ENCODE measurements at places on chromosomes 2 and 18.

GRCh38 chr2:180848393-180848792, 132.0 kb upstream of the UBE2E3 start:
- no peaks in the 10 kb centered on the region for H3K27me3 ChIP-seq
- H3K27ac ChIP-seq, result no peak overlapping the region
- H3K4me1 ChIP-seq, result no peaks in the 10 kb centered on the region
- H3K4me3 ChIP-seq, result no peak overlapping the region
- H3K36me3 ChIP-seq, result no peaks in the 10 kb centered on the region
- no peak for DNase-seq

DNA sequence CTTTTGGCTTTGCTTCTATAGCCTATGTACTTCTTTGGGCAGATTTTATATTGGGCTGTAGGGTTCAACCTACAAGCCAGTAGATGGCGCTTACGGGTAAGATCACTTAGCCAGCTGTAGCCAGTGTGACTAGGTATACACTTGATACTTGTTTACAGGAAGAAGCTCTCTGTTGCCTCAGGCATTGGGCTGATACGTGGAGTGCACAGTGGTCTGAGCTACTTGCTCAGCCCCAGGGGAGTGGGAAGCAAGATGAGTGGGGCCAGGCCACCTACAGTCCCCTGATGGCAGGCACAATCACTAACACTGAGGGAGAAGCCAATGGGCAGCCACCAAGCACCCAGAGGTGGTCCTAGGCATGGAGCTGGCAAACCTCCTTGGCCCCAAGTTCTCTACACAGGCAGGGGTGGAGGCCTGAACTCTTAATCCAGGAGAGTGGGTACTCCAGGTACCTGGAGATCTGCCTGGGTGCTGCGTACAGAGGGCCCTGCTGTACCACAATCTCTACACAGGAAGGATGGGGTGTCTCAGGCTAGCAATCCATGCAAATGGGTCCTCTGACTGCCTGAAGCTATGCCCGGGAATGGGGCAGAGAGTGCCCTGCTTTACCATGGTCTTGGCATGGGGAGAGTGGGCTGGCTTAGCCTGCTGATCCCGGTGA, 122.2 kb downstream of the NCOA1 start:
- no peak overlapping the region for H3K4me3 ChIP-seq
- no peaks in the 10 kb centered on the region for H3K36me3 ChIP-seq
- peak; percentile 73 for DNase-seq
- H3K4me1 ChIP-seq, result no peaks in the 10 kb centered on the region
- H3K27ac ChIP-seq, result no peak overlapping the region

- H3K27me3 ChIP-seq, result no peaks in the 10 kb centered on the region
- H3K4me3 ChIP-seq, result peak overlapping the region; percentile 98
- H3K36me3 ChIP-seq, result peaks cover 12% of the 10 kb centered on the region
- peak; percentile 26 for DNase-seq
- peaks cover 8% of the 10 kb centered on the region for H3K4me1 ChIP-seq
- peak overlapping the region; percentile 86 for H3K27ac ChIP-seq
Observed at GRCh38 chr18:9613550-9614400, 584 bp downstream of the PPP4R1 start.

DNA sequence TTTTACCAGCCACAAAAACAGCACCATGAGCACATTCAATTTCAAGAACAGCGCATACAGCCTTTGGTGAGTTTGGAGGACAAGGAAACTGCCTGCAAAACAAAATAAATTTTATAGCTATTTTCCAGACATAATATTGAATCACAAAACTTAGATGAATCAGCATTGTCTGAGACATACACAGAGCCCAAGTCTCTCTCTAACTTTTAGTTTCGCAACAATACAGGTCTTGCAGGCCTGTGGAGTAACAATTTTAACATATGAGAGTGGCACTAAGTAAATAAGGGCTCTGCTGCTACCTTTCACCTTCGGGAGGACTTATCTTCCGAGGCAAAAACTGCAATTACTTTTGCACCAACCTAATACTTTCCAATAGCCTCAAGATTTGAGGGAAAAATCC, 56.1 kb upstream of the PEX13 start:
- no peak for DNase-seq
- no peaks in the 10 kb centered on the region for H3K27me3 ChIP-seq
- H3K4me1 ChIP-seq, result no peaks in the 10 kb centered on the region
- no peak overlapping the region for H3K27ac ChIP-seq

DNA sequence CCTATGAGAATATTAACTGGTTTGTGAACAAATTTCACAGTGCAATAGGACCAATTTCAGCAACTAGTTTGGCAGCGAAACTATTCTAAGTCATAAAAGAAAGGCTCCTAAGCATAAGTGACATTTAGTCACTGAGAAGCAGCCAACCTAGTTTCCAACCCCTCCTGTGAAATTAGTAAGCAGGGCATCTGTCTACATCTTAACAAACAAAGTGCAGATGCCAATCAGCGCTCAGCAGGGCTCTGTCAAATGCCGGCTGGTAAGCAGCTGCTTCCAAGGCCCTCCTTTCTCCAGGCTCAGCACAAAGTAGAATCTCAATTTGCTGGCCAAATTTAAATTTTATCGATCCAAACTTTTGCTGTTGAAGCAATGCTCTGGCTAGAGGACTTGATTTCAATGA, 124.7 kb downstream of the ICOS start:
- H3K36me3 ChIP-seq, result no peaks in the 10 kb centered on the region
- H3K4me3 ChIP-seq, result no peak overlapping the region
- peak; percentile 22 for DNase-seq
- H3K27me3 ChIP-seq, result no peaks in the 10 kb centered on the region
- H3K27ac ChIP-seq, result peak overlapping the region; percentile 54

DNA sequence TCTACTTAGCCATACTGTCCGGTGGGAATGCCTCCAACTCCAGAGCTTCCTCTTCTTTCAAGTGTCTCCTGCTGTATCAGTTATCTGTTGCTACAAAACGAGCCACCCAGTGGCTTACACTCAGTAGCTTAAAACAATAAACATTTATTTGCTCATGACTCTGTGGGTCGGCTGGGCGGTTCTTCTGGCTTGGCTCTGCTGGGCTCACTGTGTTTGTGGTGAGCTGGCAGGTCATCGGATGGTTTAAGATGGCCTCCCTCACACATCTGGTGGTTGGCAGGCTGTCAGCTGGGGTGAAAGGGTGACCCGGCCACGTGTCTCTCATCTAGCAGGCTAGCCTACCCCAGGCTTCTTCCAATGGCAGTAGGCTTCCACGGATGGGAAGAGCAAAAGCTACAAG, 122.4 kb upstream of the SLC1A4 start:
- DNase-seq, result no peak
- no peak overlapping the region for H3K27ac ChIP-seq
- peaks cover 5% of the 10 kb centered on the region for H3K27me3 ChIP-seq
- H3K4me3 ChIP-seq, result no peak overlapping the region
- H3K36me3 ChIP-seq, result no peaks in the 10 kb centered on the region

GRCh38 chr2:109351164-109351756, 222.3 kb downstream of the SH3RF3 start:
- H3K4me1 ChIP-seq, result peaks cover 16% of the 10 kb centered on the region
- no peaks in the 10 kb centered on the region for H3K36me3 ChIP-seq
- H3K27ac ChIP-seq, result no peak overlapping the region
- H3K4me3 ChIP-seq, result no peak overlapping the region
- DNase-seq, result no peak

DNA sequence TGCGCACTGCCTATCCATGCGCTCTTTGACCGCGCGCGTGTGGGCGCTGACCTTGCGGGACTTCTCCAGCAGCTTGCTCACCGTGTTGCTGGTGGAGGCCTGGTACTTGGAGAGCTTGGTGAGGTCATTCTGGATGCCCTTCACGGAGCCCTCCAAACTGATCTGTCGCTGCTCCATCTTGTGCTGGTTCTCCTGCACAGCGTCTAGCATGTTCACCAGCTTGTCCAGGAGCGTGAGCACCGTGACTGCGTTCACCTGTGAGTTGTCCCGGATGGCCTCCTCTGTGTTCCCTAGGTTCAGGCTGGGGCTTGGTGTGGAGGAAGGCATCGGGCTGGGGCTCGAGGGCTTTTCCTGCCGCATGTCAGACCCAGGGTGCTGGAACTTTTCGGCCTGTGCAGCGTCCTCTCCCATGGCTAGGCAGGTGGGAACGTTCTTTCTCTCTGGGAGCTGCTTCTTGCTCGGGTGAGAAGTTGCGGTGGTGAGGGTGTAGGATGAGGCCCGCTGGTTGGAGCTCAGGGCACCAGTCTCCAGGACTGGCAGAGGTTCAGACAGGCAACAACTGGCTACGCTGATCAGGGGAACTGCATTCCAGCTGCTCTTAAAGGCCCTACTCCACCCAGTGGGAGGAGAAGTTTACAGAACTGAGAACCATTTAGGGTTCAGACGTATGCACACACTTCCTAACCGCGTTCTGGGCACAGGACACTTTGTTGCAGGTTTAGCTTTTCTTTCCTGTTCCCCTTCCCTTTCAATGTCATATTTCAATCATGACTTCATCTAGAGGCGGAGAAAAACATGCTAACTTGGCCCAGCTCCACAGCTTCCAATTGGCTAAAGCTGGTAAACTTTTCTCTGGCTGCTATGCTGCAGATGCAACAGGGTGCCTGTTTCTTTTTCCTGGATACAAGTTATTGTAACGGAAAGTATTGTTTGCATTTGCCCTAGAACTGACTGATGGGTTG, at the start of gene CAVIN2:
TSS of gene CAVIN2 (minus strand) at position 574 of the 962 bp plus-strand sequence. CDS start at position 411, 163 bp downstream.
- no peak for DNase-seq
- H3K4me3 ChIP-seq, result no peak within 1 kb of the TSS
- H3K27ac ChIP-seq, result no peak within 1 kb of the TSS
- H3K4me1 ChIP-seq, result no peaks in the 10 kb centered on the region
- no peaks in the 10 kb centered on the region for H3K27me3 ChIP-seq

DNA sequence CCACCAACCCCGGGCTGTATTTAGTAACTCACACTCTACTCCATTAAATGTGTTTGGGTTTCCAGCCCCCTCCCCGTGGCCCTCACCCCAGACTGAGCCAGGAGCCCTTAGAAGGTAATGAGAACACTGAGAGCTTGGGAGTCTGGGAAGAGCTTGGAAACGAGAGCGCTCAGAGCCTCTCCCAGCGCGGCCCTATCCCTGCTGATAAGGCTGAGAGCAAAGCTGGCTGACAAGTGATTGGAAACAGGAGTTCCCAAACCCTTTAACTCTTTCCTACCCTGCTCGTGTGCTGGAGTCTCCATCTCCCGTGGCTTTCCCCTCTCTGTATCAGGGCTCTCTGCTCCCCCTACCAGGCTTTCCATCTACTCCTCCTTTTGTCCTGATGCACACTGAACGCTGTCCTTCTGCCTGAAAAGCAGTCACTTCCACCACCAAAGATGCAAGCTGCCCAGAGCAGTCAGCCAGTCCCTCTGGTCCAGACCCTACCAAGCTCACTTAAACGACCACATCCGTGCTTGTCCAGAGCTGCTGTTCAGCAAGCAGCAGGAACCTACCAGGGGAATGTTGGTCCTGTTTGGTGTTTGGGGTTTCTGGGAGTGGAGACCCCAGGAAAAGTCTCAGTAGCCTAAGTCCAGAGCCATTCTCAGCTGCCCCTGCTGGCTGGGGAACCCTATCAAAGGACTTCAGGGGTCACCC, 100.0 kb upstream of the PKDCC start:
- H3K4me3 ChIP-seq, result no peak overlapping the region
- no peak for DNase-seq
- H3K4me1 ChIP-seq, result no peaks in the 10 kb centered on the region
- peaks cover 9% of the 10 kb centered on the region for H3K27me3 ChIP-seq

GRCh38 chr18:31079973-31080372, 22.2 kb downstream of the DSC2 start:
- DNase-seq, result no peak
- no peaks in the 10 kb centered on the region for H3K27me3 ChIP-seq
- no peak overlapping the region for H3K27ac ChIP-seq

GRCh38 chr2:75211266-75211770, 12.0 kb upstream of the TACR1 start:
- no peaks in the 10 kb centered on the region for H3K36me3 ChIP-seq
- no peak overlapping the region for H3K27ac ChIP-seq
- H3K27me3 ChIP-seq, result no peaks in the 10 kb centered on the region
- DNase-seq, result peak; percentile 11
- H3K4me3 ChIP-seq, result no peak overlapping the region

GRCh38 chr2:45554073-45554741, 56.9 kb downstream of the SRBD1 start:
- no peak for DNase-seq
- no peak overlapping the region for H3K27ac ChIP-seq
- no peaks in the 10 kb centered on the region for H3K27me3 ChIP-seq
- H3K4me1 ChIP-seq, result no peaks in the 10 kb centered on the region
